Brain (organoid and tissue), 16 donors: ENCODE measurements at places on chromosomes 7 and 10.

- DNase-seq, result no peak
Measured at GRCh38 chr10:79342295-79342761, 4.9 kb upstream of the PPIF start.

DNA sequence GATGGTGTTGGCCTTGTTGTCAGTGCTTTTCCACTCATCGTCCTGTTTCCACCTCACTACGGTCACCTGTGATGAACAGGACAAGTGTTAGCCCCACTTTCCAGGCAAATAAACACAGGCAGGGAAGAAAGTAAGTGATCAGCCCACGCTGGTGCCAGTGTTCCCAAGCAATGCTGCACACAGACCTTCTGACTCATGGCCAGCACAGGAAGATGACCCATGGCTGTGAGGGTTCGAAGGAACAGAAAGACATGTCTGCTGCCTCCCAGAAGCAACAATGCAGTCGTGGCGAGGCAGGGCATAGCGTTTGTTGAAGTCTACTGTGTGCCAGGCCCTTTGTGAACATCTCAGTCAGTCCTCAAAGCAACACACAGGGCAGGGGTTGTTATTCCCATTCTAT, 35.7 kb downstream of the SLC29A3 start:
- DNase-seq, result no peak

DNA sequence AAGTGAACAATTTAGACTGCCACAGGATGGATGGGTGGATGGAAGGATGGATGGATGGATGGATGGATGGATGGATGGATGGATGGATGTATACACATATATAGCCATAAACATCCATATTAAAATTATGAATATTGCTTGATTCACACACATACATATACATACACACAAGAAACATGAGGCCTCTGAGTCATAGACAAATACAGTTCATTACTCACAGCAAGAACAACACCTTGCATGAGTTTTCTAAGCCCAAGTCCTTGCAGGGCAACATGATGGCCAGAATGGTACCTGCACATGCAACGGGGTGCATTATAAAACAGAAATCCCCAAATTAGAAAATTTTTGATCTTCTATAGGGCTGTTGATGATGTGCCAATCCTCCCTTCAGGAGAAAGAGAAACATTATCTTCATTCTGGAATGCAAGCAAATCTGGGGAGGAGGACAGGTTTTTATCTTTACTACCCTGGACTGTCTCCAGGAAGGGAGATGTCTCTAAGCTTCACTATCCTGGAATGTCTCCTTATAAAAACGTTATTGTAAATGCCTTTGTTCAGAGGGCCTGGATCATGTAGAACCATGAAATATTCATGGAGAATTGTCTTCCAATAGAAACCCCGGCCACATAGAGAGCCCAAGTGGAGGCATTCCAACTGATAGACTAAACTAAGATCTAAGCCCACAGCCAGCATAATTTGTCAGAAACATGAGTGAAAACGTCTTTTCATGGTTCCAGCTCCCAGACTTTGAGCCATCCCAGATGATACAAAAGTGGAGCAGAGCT, 238.6 kb upstream of the LRRN3 start:
- DNase-seq, result no peak

- DNase-seq, result no peak
Measured at GRCh38 chr7:3915337-3915878, 614.4 kb downstream of the SDK1 start.

DNA sequence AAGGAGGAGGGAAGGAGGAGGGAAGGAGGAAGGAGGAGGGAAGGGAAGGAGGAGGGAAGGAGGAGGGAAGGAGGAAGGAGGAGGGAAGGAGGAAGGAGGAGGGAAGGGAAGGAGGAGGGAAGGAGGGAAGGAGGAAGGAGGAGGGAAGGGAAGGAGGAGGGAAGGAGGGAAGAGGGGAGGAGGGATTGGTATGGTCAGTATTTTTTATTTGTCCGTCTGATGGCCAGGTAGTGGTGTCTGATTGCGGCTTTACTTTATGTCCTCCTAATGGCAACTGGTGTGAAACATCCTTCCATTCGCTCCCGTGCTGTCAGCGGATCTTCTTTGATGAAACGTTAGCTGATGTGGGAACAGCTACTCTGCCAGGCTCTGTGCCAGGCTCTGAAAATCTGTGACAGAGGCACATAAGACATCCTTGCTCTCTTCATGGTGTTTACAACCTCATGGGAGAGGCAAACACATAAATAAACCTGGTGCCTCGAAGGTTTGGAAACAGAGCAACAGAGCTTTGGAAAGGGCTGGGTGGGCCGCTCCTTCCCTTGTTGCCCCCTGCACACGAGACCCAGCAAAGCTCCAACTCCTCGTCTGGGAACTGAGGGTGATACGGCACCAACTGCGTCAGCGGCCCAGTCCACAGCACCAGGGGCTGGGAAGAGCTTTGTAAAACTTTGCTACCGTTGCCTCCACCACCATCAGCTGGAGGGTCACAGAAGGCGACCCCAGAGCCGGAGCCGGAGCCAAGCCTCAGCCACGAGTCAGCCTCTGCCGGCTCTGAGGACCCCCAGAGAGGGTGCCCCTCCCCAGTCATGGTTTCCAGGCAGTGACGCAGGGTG, 40.3 kb downstream of the PDGFA start:
- DNase-seq, result peak; percentile 38

DNA sequence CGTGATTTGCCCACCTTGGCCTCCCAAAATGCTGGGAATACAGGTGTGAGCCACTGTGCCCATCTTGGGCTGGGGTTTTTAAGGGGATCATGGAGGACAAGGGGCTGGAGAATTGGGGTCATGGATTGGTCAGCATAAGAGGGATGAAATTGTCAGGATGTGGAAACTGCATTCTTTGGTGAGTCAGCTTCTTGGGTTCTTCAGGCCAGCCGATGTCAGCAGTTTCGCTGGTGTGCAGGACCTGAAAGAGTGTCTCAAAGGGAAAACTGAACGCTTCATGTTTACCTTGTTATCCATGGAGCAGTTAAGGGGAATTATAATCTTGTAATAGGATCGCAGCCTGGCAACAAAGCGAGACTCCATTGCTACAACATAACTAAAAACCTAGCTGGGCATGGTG, 13.0 kb downstream of the GALNT17 start:
- no peak for DNase-seq

DNA sequence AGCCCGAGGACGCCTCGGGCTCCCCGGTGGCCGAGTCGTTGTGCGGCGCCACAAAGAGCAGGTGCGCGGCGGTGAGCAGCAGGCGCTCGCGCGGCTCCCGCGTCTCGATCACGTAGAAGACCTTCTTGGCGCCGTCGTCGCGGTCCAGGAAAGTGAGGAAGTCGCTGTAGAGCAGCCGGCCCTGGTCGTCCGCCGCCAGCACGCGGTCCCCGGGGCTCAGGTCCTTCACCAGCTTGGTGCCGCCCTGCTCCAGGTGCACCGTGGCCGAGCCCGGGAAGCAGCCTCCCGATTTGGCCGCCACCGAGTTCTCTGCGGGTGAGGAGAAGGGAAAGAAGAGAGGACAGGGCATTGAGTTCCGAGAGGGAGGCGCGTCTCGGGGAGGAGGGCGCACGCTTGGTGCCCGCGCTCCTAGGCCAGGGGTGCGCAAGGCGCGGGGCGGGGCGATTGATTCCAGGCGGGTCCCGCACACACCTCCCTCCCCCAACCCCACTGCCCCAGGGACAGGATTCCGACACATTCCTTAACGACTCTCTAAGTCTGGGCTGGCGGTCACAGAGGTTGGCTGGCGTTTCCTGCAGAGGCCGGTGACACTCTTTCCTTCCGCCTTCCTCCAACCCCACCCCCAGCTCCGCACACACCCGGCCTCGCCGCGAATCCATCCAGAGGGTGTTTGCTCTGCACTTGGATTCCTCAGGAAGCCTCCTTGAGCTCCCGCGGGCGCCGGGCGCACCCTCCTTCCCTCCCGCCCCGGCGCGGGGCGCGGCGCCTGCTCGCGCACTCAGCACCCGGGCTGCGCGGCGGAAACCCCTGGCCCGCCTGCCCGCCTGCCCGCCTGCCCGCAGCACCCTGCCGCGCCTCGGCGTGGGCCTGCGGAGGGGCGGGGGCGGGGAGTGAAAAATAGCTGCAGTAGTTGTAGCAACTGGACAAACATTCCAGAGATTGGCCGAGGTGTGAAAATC, 8.6 kb downstream of the SHH start:
- DNase-seq, result no peak

GRCh38 chr7:143934526-143935325, at the start of gene OR2F2:
OR2F2 (plus strand) TSS chr7:143935233; CDS start chr7:143935233, 0 bp downstream.
- no peak for DNase-seq

DNA sequence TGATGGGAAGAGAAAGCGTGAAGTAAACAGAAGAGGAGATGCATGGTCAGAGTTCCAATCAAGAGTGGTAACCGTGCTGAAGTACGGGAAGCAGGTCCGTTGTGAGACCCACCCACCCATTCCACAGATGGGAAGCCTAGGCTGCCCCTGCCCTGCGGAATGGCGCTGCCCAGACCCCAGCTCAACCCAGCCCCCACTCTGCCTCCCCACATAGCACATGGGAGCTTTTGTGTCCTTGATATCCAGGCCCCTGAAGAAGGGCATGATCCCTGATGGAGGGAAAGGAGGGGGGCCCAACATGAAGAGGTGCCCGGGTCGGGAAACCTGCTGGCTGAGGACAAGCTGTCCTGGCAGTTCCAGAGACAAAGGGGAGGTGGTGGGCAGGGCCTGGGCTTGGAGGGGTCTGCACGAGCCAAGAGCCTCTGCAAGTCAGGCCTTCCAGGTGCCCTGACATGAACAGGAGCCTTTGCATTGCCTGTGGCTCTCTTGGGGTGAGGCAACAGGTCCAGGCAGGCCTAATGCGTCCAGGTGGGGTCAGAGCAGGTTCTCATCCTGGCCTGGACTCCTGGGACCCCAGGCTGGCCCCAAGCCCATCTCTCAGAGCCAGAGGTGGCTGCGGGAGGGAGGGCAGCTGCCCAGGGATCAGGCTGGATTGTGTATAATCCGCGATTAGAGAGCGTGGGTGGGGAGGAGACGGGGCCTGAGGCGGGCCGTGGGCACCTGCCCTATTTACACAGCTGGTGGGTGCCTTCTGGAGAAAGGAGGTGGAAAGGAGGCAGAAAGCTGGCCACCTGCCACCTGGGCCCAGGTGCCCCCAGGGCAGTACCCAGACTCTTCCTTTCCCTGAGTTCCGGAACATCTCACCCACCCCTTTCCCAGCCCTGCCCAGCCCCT, 23.5 kb downstream of the YKT6 start:
- DNase-seq, result no peak

DNA sequence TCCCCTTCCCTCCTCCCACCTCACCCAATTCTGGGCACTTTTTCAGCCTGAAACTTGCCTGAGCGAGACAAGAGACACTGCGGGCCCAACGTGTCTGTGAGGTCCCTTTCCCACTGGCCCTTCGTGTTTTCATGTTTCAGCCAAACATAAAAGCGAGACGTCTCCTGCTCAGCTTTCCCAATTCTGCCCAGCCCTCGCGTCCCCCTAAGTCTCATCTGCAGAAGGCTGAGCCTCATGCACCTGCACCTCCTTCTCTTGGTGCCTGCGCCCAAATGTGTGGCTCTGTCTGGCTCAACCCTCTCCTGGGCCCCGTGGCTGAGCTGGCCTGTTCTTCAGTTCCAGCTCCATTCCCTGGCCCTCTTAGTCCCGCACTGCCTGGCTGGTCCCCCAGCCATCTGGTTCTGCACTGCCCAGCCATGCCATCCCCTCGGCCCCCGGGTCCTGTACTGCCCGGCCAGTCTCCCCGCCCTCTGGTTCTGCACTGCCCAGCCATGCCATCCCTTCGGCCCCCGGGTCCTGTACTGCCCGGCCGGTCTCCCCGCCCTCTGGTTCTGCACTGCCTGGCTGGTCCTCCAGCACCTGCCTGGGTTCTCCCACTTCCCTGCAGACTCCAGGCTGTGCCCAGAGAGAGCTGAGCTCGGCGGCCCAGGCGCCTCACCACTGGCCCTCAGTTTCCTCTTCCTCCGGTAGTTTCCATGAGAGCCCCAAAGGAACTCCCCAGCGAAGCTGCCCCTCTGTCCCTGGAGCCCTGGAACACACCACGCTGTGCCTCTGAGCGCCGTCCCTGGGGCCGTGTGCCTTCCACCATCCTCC, 224.1 kb downstream of the DNAJB6 start:
- no peak for DNase-seq

- DNase-seq, result peak; percentile 17
Measured at GRCh38 chr7:50793120-50793946, 10.6 kb upstream of the GRB10 start.

DNA sequence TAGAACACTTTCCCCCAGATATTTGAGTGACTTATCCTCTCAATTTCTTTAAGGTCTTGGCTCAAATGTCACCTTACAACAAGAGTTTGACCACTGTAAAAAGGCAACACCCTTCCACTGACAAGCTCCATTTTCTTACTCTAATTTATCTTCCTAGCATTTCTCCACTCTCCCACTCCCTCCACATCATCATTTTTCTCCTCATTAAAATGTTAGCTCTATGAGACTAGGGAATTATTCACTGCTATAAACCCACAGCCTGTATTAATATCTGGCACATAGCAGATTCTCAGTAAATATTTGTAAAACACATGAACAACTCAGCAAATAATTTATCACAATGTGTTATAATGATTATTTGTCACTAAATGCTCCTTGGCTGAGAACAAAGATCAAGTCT, 161.0 kb downstream of the DOCK4 start:
- DNase-seq, result no peak

DNA sequence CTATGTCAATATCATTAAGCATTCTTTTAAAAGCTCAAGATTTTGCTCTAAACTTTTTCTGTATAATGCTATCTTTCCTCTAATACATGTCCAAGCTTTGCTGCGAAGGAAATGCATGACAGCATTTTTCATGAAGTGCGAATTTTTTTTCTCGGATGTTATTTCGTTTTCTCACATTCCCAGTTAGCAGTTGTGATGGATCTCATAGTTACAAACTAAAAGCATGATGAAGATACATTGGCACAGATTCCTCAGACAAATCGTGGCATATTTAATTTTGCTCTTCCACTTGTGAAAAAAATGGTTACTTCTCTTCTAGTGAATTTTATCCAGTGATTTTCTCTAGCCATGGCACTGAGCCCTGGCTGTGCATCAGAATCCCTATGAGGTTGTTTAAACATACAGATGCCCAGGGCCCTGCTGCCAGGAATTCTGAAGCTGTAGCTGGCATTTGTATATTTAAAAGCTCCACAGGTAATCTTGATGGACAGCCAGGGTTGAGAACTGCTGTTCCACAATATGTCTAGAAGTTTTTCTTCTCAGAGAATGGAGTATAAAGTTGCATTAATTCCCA, 299.8 kb upstream of the NEBL start:
- no peak for DNase-seq

DNA sequence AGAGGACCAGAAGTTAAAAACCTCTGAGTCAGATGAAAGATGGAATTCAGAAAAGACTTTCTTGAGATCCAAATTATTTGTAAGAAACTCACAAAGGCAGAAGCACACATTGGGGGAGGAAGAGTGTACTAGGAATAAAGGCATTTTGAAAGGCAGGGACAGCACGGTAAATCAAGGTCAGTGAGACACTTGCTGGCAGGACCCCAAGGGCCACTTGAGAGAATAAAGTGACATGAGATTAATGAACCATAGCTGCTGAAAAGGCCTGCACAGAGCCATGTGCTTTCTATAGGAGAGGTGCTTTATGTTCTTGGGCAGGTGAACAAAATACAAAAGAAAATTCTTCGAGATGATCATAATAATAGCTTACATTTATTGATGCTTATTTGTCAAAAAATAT, 929.9 kb upstream of the MBL2 start:
- DNase-seq, result no peak
